AG08395 (cell line): ENCODE measurements at places on chromosomes 1 and 21.

DNA sequence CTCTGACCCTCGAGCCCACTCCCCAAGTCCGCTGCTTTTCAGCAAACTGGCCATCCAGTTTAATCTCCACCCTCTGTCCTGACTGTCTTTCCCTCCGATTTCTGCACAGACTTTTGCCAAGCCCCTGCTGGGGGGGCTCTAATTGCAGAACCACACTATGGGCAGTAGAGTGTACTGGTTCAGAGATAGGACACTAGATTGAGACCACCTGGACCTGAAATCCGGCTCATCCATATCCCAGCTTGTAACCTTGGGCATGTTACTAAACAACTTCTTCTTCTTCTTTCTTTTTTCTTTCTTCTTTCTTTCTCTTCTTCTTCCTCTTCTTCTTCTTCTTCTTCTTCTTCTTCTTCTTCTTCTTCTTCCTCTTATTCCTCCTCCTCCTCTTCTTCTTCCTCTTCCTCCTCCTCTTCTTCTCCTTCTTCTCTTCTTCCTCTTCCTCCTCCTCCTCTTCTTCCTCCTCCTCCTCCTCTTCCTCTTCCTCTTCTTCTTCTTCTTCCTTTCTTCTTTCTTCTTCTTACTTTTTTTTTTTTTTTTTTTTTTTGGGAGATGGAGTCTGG is 7.7 kb downstream of the LRRC71 start:
- DNase-seq: no peak

- DNase-seq: peak; percentile 17
Measured at GRCh38 chr1:230972855-230973271, 5.8 kb downstream of the TTC13 start.

GRCh38 chr1:39729030-39729429 is 9.7 kb upstream of the PPIE start:
- DNase-seq: peak; percentile 40

- DNase-seq: no peak
Measured at GRCh38 chr1:53576381-53576801, 117.2 kb downstream of the DMRTB1 start.

GRCh38 chr1:173469656-173470055 is 7.5 kb upstream of the PRDX6 start:
- DNase-seq: no peak

GRCh38 chr1:221886743-221887414 is 145.0 kb upstream of the DUSP10 start:
- peak; percentile 90 for DNase-seq

GRCh38 chr1:221620437-221621384 is 121.2 kb downstream of the DUSP10 start:
- peak; percentile 6 for DNase-seq

GRCh38 chr1:28249013-28249865 is 10.1 kb upstream of the SESN2 start:
- DNase-seq: peak; percentile 55

DNA sequence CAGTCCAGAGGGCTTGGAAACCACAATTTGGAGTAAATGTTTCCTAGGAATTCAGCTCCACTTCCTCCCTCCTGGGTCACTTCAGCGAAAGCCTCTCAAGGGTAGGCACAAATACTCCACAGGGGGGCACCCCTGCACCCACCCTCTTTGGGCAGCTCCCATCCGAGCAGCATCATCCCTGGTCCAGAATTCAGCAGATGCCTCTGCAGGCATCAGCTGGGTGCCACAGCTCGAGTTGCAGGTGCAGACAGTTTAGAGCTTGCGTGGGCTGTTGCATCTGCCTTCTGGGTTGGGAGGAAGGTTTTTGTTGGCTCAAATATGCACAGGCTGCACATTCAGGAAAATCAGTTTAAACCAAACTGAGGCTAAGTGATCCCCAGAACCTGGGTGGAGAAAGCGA is 25.0 kb downstream of the KANK4 start:
- DNase-seq: no peak

DNA sequence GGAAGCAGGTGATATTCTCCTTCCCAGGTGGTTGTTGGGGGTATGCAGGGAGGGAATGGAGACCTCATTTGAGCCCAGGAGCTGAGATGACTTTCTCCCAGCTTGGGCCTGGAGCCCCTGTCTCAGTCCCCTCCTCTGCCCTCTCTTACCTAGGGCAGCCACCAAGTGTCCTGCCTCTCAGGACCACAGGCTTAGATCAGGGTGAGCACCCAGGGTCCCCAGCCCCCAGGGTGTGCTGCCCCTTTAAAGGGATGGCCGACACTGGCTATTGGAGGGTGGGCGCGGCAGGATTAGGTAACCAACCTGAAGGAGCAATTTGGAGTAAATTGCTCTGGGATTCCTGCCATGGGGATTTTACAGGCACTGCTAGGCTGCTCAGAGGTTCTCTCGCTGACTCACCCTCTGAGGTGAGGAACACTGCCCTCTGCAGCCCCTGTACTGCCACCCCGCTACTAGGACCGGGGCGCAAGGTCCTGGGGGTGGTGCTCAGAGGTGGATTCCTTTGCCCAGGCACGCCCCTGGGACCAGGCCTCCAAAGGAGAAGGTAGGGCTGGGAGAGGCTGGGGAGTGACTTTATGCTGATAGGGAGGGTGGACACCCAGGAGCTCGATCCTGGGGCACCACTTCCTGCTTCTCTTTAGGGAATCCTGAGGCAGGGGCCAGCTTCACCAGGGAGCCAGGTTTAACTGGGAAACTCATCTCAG is 1.5 kb downstream of the RPS6KA1 start:
- DNase-seq: peak; percentile 33

GRCh38 chr21:38848187-38848609 is 42.5 kb downstream of the ETS2 start:
- DNase-seq: peak; percentile 20

DNA sequence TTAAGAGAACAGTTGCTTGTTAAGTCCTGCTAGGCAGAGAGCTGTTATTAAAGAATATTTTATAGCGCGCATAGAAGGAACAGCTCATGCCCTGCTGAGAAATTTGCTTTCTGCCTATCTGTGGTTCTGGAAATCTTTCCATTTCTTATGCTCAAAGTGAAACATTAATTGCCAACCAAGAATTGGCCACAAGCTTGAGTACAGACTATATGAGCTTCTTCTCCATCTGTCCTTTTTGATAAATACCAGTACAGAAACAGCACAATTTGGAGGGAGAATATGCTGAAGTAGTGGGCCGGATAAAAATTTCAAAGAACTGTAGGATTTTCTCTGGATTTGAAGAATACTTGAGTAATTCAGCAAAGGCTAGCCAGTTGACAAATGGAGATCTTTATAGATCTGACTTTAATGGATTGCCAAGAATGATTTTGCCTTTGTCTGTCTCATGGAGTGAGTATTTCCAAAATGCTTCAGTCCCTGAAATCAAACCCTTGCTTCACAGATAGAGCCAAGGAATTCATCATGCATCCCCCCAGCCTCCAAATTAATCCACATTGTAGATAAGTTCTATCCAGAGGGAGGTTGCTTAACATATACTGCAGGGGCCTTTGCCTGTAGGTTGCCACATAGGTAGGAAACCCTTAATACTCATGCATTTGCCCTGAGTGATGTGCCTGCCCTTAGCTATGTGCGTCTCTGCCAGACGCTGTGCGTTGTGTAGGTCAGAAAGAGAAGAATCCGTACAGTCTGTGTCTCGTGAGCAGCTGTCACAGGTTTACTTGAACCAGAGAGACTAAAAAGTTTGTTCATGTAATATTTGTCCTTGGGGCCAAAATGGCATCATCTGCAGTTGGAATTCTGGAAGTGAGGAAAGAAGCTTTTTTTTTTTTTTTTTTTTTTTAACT is 44.2 kb downstream of the SMYD2 start:
- DNase-seq: no peak

DNA sequence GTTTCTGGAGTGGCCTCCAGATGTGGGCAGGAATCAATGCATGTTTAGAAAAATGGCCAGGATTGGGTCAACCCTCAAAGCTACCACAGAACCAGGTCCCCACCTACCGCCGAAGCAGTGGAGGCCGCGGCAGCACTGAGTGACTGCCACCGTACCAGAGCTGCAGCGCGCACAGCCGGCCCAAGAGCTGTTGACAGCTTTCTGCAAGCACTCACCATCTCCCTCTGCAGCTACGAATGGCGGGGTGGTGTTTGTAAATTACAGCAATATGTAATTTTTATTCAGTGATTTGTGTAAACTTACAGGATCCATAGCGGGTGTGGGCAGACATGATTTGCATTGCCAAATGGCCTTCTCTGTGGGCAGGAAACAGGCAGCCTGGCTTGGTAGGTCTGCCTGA is 96.4 kb downstream of the CAMK2N1 start:
- no peak for DNase-seq

DNA sequence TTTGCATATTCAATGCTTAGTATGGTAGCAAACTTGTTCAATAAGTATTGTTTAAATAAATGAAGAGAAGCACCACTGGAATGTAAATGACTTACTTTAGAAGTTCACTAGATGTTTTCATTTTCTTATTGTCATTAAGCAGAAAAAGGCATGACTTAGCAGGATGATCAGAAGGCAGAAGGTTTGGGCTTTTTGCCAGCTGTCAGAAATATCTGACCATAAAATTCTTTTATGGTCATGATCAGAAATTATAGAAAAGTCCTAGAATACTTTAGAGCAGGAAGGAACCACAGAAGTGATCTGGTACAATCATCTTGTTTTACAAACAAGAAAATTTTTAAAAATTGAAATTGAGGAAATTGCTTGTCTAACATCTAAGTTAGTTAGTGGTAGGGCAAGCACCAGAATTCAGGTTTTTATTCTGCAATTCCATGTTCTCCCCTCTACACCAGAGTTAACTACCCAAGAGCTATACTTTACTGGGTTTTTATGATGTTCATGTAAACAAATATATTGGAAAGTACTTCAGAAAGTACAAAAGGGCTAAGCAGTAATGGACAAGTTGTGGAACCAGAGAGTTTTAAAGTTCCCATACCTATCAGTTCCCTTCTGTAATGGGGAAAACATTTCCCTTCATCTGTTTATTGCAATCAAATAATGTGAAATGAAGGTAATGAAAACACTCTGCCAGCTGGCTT is 10.1 kb downstream of the FMO5 start:
- DNase-seq: no peak

DNA sequence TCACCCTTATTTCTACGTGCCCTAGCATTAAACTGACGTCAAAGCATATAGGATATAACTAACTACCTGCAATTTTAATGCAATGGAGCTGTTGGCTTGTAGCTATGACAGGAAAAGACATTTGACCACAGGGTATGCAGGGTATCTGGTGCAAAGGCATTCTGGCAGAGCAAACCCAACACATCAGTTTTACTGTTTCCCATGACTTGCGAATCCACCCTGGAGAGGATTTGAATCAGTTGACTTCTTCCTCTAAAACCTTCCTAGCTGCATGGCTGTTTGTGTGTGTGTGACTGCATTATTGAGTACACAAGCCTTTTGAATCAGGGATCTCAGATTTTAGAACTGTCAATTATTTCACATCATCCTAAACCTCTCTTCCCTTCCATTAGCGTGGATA is 41.7 kb upstream of the SYT14 start:
- no peak for DNase-seq

- no peak for DNase-seq
Measured at GRCh38 chr1:51255331-51255730, 19.3 kb downstream of the RNF11 start.

DNA sequence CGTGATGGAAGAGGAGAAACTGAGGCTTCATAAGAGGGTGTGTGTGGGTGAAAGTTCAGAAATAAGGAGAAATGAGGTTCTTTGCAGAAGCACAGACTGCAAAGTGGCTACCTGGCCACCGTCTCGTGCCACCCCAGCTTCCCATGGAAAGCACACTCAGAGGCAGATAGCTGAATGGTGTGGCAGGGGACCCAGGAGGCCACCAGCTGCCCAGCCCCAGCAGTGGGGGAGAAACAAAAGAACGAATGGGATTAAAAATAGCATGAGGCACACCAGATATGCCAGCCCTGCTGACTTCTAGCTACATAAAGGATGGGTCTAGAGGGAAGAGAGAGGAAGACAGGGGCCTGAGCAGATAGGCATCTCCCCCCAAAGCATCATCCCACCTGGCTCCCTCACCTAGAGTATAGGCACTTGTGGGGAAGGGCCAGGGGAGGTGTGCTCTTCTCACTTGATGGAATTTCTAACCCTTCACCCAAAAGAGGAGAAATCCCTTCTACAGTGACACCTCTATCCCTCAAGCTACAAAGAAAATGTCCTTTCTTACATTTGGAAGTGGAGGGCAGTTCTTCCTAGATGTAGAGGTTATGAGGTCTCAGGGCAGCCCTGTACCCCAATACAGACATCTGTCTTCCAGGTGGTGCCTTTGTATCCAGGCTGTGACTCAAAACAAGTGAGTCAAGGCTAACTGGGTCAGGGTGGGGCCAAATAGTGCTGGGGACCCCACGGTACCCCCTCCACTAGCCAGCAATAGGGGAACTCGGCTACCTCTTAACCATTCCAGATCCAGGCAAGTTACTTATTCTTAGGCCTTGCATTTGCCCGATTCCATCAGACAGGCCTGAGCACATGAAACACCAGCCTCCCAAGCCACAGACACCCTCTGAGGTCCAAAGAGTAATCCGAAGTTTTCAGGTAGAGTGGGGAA is 3.5 kb downstream of the HDGF start:
- no peak for DNase-seq

DNA sequence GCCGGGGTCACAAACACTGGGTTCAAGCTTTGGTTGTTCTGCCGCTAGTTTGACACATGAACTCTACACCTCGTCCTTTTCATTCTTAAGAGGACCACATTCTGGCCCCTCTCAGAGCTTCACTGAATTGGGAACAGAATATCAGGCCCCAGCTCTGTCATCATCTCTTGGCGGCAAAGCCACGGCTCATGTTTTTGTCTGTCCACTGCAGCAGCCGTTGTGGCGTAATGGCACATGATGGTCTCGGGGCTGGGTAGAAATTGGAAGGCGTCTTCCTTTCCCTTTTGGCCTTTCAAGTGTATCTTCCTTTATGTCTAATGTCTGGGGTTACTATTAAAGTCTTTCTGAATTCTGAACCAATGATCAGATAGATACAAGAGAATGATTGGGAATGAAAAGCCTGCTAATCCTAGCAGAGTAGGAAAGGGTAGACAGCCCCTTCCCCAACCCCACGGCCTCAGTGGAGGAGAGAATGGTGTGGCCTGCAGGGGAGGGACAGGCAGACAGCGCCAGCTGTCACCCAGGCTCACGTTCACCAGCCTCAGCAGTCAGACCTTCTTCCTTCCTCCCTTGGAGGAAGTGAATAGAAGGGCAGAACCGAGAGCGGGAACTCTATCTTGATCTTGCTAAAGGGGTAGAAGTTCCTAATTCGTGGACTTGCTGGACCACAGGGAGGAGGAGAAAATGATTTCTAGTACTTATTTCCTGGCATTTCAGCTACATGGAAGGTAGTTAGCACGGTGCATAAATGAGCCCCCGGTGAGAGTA is 498.1 kb downstream of the KIF26B start:
- DNase-seq: no peak
